HFFc6 (cell line): ENCODE measurements at places on chromosomes 2 and 18. TPM values are rescaled to one million over a fixed set of nuclear protein-coding genes. Genes with fewer than 3 reads are reported as not detected.

- peaks cover 24% of the 10 kb centered on the region for H3K27me3 ChIP-seq
- no peak overlapping the region for H3K27ac ChIP-seq
- H3K4me1 ChIP-seq: no peaks in the 10 kb centered on the region
- DNase-seq: no peak
These were observed 1.8 kb downstream of the NGEF start for GRCh38 chr2:233011268-233011650.

- peaks cover 28% of the 10 kb centered on the region for H3K27me3 ChIP-seq
- H3K4me1 ChIP-seq: peaks cover 16% of the 10 kb centered on the region
- H3K27ac ChIP-seq: no peak overlapping the region
- no peaks in the 10 kb centered on the region for H3K36me3 ChIP-seq
- no peak overlapping the region for H3K4me3 ChIP-seq
- no peak for DNase-seq
These were observed 62.4 kb upstream of the TNP1 start for GRCh38 chr2:216922175-216922780.

The ARHGEF33 gene
- 0.17 to 1.2 TPM (median 1.1 TPM) in 3 replicates for total RNA-seq

DNA sequence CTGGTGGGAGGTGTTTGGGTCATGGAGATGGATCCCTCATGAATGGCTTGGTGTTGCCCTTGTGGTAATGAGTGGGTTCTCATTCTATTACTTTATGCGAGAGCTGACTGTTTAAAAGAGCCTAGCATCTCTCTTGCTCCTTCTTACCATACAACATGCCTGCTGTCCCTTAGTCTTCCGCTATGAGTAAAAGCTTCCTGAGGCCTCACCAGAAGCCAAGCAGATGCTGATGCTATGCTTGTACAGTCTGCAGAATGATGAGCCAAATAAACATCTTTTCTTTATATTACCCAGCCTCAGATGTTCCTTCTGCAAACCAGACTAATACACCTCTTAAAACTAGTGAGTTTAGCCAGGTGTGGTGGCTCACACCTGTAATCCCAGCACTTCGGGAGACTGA, 23.1 kb downstream of the EVA1A start:
- no peak for DNase-seq
- peaks cover 41% of the 10 kb centered on the region for H3K36me3 ChIP-seq
- no peak overlapping the region for H3K4me3 ChIP-seq
- no peaks in the 10 kb centered on the region; the same call in none of the 2 replicates for H3K27me3 ChIP-seq
- H3K4me1 ChIP-seq: peaks cover 48% of the 10 kb centered on the region
- no peak overlapping the region for H3K27ac ChIP-seq

GRCh38 chr18:79668203-79668602, 11.4 kb upstream of the CTDP1 start:
- no peak overlapping the region for H3K4me3 ChIP-seq
- peaks cover 11% of the 10 kb centered on the region for H3K4me1 ChIP-seq
- H3K27me3 ChIP-seq: peaks cover 14% of the 10 kb centered on the region
- H3K27ac ChIP-seq: no peak overlapping the region
- no peaks in the 10 kb centered on the region for H3K36me3 ChIP-seq
- no peak for DNase-seq

The SAG gene
- total RNA-seq: not detected in 3 replicates

The C2orf80 gene
- total RNA-seq: not detected in 3 replicates

DNA sequence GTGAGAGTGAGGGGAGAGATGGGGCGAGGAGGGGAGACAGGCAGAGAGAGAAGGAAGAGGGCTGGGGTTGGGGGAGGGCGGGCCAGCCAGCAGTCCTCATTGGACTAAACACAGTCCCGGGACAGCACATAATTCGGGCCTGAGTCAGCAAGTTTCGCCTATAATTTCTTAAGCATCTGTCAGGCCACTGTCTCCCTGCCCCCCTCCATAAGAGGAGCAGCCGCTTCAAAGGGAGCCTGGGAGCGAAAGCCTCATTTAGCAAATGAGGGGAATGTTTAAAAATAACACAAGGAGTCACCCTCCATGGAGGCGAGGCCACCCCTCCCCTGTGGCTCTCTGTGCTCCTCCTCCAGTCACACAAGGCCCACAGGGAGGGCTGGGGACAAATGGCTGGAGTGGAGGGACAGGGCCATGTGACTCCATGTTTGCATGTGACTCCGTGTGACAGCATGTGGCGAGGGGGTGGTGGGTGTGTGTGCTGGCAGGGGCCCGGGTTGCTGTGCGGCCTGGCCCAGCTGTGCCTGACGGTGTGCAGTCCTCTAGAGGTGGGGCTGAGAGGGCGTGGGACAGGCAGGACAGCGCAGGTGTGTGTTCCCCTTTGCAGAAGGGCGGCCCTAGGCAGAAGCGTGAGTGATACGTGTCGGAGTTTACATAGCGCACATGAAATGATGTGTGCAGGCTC, 162.4 kb downstream of the CELF4 start:
- H3K4me1 ChIP-seq: peaks cover 38% of the 10 kb centered on the region
- H3K36me3 ChIP-seq: no peaks in the 10 kb centered on the region
- H3K4me3 ChIP-seq: peak overlapping the region; percentile 44
- H3K27ac ChIP-seq: peak overlapping the region; percentile 94
- H3K27me3 ChIP-seq: peaks cover 2% of the 10 kb centered on the region; the same call in 1 of the 2 replicates

GRCh38 chr2:239763433-239764097, 261.6 kb downstream of the NDUFA10 start:
- no peak overlapping the region for H3K4me3 ChIP-seq
- no peaks in the 10 kb centered on the region for H3K4me1 ChIP-seq
- DNase-seq: no peak
- H3K27me3 ChIP-seq: peaks cover 16% of the 10 kb centered on the region

GRCh38 chr18:8162802-8163201, 446.4 kb upstream of the RAB12 start:
- no peak overlapping the region for H3K4me3 ChIP-seq
- H3K4me1 ChIP-seq: peaks cover 17% of the 10 kb centered on the region
- H3K36me3 ChIP-seq: peaks cover 4% of the 10 kb centered on the region; the same call in 1 of the 2 replicates
- no peak overlapping the region for H3K27ac ChIP-seq
- no peak for DNase-seq

The SIX2 gene
- not detected in 3 replicates for total RNA-seq

DNA sequence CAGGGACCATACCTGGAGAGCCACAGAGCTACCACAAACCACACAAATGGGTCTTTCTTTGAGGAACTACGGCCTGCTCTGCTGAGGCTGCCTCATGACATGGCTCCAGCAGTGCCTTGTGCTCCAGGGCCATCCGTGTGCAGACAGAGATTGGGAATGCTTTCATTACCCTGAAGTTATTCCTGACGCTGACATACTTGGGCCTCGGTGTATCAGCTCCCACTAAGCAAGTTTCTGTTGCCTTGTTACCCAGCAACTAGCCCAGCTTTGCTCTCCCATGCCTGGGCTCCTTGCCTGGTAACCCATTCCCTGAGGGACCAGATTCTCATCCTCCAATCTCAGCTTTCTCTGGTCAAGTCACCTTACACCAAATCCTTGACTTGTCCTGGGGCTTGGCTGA, 80.3 kb upstream of the FZD7 start:
- DNase-seq: no peak
- H3K27me3 ChIP-seq: peaks cover 9% of the 10 kb centered on the region
- peaks cover 22% of the 10 kb centered on the region for H3K4me1 ChIP-seq
- H3K4me3 ChIP-seq: no peak overlapping the region
- H3K36me3 ChIP-seq: no peaks in the 10 kb centered on the region

DNA sequence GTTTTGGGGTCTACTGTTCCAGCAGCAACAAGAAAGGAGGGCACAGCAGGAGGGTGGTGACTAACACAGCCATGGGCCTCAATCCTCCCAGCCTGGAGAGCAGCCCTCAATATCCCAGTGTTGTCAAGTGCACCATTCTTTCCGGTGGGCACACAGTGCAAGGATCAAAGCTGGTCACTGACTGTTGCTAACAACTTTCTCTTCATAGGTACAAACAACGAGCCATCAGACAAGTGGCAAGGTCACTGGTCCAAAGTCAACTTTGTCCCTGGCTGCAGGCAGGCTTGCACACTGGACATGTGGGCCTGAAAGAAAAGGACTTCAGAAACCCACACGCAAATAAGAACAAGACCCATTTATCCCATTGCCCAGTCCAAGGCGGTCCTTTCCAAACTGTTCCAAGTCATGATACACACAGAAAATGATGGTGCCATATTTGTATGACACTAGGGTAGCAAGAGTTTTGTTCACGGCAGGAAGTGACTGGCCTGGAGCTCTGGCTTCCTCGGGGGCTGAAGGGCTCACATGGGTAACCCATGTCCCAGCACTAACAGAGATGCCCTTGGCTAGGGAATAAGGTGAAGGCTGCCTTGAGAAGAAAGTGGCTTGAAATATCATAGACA, 57.0 kb downstream of the KCTD1 start:
- H3K36me3 ChIP-seq: peaks cover 3% of the 10 kb centered on the region; the same call in 1 of the 2 replicates
- no peak overlapping the region for H3K27ac ChIP-seq
- H3K4me1 ChIP-seq: peaks cover 17% of the 10 kb centered on the region
- no peak overlapping the region for H3K4me3 ChIP-seq

GRCh38 chr2:196066291-196067087, 2.1 kb downstream of the DNAH7 start:
- no peaks in the 10 kb centered on the region for H3K36me3 ChIP-seq
- H3K4me1 ChIP-seq: peaks cover 14% of the 10 kb centered on the region
- DNase-seq: peak; percentile 40
- H3K27me3 ChIP-seq: no peaks in the 10 kb centered on the region

DNA sequence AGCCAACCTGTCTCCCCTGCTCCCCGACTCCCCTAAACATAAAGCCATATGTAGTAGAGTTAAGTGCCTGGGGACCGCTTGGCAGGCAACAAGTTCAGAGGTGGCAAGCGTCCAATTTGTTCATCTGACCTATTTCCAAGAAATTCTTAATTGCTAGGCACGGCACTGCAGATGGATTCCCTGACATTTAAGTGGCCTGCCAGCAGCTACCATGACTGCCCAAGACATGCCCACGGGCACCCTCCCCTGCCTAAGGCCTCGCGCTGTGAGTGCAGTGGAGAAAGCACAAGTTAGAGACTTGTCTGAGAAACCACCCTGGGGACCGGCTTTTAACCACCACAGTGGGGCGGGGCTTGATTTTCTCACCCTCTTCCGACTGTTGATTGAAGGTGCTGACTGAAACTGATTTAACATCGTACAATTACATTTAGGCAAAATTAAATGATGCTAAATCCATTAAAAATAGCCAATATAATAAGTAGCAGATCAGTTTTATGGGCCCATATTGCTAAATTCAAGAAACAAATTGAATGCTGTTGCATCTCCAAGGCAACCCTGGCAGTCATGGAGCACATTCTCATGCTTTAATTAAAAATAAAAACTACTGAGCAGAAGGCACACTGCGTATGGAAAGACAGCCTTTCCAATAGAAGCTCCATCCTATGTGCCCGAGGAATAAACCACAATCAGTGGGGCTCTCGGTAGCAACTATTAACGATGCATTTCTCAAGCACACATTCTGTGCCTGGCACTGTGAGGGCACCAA, 163.6 kb upstream of the ACAA2 start:
- no peaks in the 10 kb centered on the region for H3K36me3 ChIP-seq
- DNase-seq: no peak
- H3K27me3 ChIP-seq: peaks cover 15% of the 10 kb centered on the region
- no peak overlapping the region for H3K27ac ChIP-seq
- no peaks in the 10 kb centered on the region for H3K4me1 ChIP-seq
- no peak overlapping the region for H3K4me3 ChIP-seq

The PLGLB1 gene
- 0.29 to 1.4 TPM (median 0.39 TPM) in 3 replicates for total RNA-seq

The KATNAL2 gene
- total RNA-seq: 0.48 to 1.4 TPM (median 1.1 TPM) in 3 replicates

GRCh38 chr2:219548990-219549389, 5.2 kb downstream of the TMEM198 start:
- H3K4me3 ChIP-seq: no peak overlapping the region
- H3K4me1 ChIP-seq: peaks cover 16% of the 10 kb centered on the region
- DNase-seq: no peak
- H3K27ac ChIP-seq: no peak overlapping the region
- peaks cover 3% of the 10 kb centered on the region for H3K27me3 ChIP-seq

GRCh38 chr18:49441338-49441938, 19.0 kb downstream of the DYM start:
- no peaks in the 10 kb centered on the region for H3K27me3 ChIP-seq
- H3K4me1 ChIP-seq: 0 out of 2 replicates have a peak, but pooled peaks cover 6% of the 10 kb centered on the region
- peaks cover 8% of the 10 kb centered on the region; the same call in 1 of the 2 replicates for H3K36me3 ChIP-seq

- no peaks in the 10 kb centered on the region for H3K27me3 ChIP-seq
- no peak overlapping the region for H3K27ac ChIP-seq
- no peak overlapping the region for H3K4me3 ChIP-seq
These were observed 71.7 kb upstream of the TTC21B start for GRCh38 chr2:166025313-166025712.

The FAHD2B gene
- total RNA-seq: 4.1 and 4.8 TPM in 2 replicates

The AGAP1 gene
- total RNA-seq: 12.4 to 17.7 TPM (median 14.1 TPM) in 3 replicates

DNA sequence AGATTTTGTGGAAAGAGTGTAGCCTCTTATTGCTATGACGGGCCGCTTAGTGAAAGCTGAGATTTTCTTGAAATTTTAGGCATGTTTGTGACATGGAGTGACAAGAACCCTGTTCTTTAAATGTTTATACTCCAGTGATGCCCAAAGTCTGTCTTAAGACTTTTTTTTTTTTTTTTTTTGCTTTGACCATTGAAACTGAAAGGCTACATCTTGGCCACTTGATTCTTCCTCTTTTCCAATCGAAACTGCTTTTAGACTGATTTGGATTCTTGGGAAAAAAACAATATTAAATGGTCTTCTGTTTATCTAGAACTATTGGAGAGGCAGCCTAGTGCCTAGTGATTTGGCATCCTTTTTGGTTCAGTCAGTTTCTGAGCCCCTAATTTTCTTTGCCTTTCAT, 2.4 kb upstream of the SLC8A1 start:
- H3K36me3 ChIP-seq: peaks cover 6% of the 10 kb centered on the region; the same call in 1 of the 2 replicates
- H3K4me3 ChIP-seq: no peak overlapping the region
- no peak for DNase-seq
- no peak overlapping the region for H3K27ac ChIP-seq
- H3K4me1 ChIP-seq: peaks cover 55% of the 10 kb centered on the region

GRCh38 chr18:41134426-41134825, 820.6 kb upstream of the PIK3C3 start:
- H3K27me3 ChIP-seq: no peaks in the 10 kb centered on the region
- H3K4me1 ChIP-seq: no peaks in the 10 kb centered on the region
- no peak overlapping the region for H3K4me3 ChIP-seq
- H3K36me3 ChIP-seq: no peaks in the 10 kb centered on the region
- no peak for DNase-seq
- H3K27ac ChIP-seq: no peak overlapping the region

The SLC4A5 gene
- total RNA-seq: 0.19 to 0.44 TPM (median 0.34 TPM) in 3 replicates

The RNU2-63P gene
- 12.9 to 16.8 TPM (median 14.5 TPM) in 3 replicates for total RNA-seq

- H3K27ac ChIP-seq: no peak overlapping the region
- H3K4me3 ChIP-seq: no peak overlapping the region
- H3K36me3 ChIP-seq: no peaks in the 10 kb centered on the region
- peaks cover 2% of the 10 kb centered on the region; the same call in 1 of the 2 replicates for H3K27me3 ChIP-seq
These were observed 162.7 kb upstream of the NT5C1B start for GRCh38 chr2:18752022-18752493.

DNA sequence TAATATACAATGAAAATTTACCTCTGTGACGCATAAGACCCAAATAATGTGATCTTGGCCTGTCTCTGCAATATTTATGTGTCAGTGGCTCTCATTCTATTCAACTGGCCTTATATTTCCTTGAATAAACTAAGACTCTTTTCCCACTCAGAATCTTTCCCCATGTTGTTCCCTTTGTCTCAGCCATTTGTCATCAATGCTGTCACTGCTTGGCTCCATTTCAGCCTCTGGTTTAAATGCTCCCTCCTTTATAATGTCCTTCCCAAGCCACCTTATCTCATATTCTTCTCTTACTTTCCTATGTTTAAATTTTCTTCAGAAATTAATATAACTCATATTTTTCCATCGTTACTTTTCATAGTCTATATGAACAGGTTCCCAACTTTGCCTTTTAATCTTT, 158.3 kb upstream of the DTNA start:
- H3K4me1 ChIP-seq: no peaks in the 10 kb centered on the region
- no peaks in the 10 kb centered on the region; the same call in 1 of the 2 replicates for H3K27me3 ChIP-seq
- H3K36me3 ChIP-seq: no peaks in the 10 kb centered on the region
- DNase-seq: no peak

The HES6 gene
- 0.66 to 0.75 TPM (median 0.69 TPM) in 3 replicates for total RNA-seq

The SERPINB3 gene
- total RNA-seq: not detected in 3 replicates

GRCh38 chr18:54094474-54094873, 130.0 kb downstream of the MBD2 start:
- no peaks in the 10 kb centered on the region for H3K36me3 ChIP-seq
- no peaks in the 10 kb centered on the region; the same call in 1 of the 2 replicates for H3K27me3 ChIP-seq
- DNase-seq: no peak
- H3K4me1 ChIP-seq: no peaks in the 10 kb centered on the region
- H3K27ac ChIP-seq: no peak overlapping the region
